Osteoblast (primary cell): ENCODE measurements at places on chromosomes 16 and 17. TPM values are rescaled to one million over a fixed set of nuclear protein-coding genes. Genes with fewer than 3 reads are reported as not detected.

Gene KRT24
- not detected in 2 replicates for total RNA-seq

GRCh38 chr16:28496844-28497243 is 2.4 kb downstream of the APOBR start:
- H3K4me1 ChIP-seq: no peaks in the 10 kb centered on the region
- H3K27ac ChIP-seq: no peak overlapping the region
- H3K4me3 ChIP-seq: no peak overlapping the region
- H3K27me3 ChIP-seq: no peaks in the 10 kb centered on the region
- H3K36me3 ChIP-seq: no peaks in the 10 kb centered on the region

DNA sequence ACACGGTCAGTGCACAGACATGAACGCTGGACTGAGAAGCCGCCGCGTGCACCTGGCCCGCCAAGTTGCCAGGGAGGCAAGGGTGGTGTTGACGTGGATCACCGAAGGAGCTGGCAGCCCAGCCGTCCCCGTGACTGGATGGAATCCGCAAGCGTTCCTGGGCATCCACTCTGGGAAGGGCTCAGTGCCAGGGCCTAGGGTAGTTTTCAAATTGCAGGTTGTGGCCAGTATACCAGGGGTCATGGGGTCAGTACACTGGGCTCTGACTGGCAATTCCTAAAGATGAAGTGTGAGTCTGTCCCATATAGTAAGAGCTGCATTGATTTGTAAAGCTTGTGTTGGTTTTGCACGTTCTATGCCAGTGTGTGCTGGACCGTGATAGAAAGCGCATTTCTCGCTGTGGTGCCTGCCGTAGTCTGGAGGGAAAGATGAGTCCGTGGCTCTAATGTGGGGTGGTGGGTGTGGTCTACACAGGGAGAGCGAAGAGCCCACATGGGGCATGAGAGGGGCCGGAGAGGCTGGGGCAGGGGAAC is 21.1 kb upstream of the METRNL start:
- DNase-seq: peak; percentile 61
- H3K27ac ChIP-seq: no peak overlapping the region
- H3K27me3 ChIP-seq: no peaks in the 10 kb centered on the region
- H3K36me3 ChIP-seq: no peaks in the 10 kb centered on the region
- peaks cover 14% of the 10 kb centered on the region for H3K4me1 ChIP-seq

GRCh38 chr17:78125976-78126894 is 2.3 kb downstream of the TMC6 start:
- no peak overlapping the region for H3K27ac ChIP-seq
- DNase-seq: peak; percentile 85
- peaks cover 30% of the 10 kb centered on the region for H3K27me3 ChIP-seq
- no peaks in the 10 kb centered on the region for H3K4me1 ChIP-seq
- H3K4me3 ChIP-seq: no peak overlapping the region
- no peaks in the 10 kb centered on the region for H3K36me3 ChIP-seq

- no peak overlapping the region for H3K27ac ChIP-seq
- H3K27me3 ChIP-seq: no peaks in the 10 kb centered on the region
- peaks cover 17% of the 10 kb centered on the region for H3K36me3 ChIP-seq
- H3K4me3 ChIP-seq: no peak overlapping the region
Observed at GRCh38 chr17:80929449-80929848, 62.2 kb upstream of the CHMP6 start.
